Parietal lobe (tissue), 2 donors: ENCODE measurements at places on chromosomes 1 and 21. TPM values are rescaled to one million over a fixed set of nuclear protein-coding genes. Genes with fewer than 3 reads are reported as not detected.

CLCA1 gene
- not detected for total RNA-seq

BATF3 gene
- 5.3 TPM for total RNA-seq

SH3BGR gene
- 2.8 TPM for total RNA-seq

RNF223 gene
- total RNA-seq: not detected

CAMK2N1 gene
- 65.7 TPM for total RNA-seq

KIF2C gene
- 6.3 TPM for total RNA-seq

PTPRF gene
- 73.2 TPM for total RNA-seq

SHISA4 gene
- 15.7 TPM for total RNA-seq

TRIM67 gene
- 61.7 TPM for total RNA-seq

DMRTA2 gene
- total RNA-seq: 5.3 TPM

HTR6 gene
- total RNA-seq: 0.31 TPM

OPRD1 gene
- total RNA-seq: 0.31 TPM

MPZ gene
- total RNA-seq: 2.2 TPM

HAPLN2 gene
- total RNA-seq: 1.3 TPM

RIMKLA gene
- total RNA-seq: 32.6 TPM

FAAH gene
- total RNA-seq: 36.0 TPM

PDZK1 gene
- 0.31 TPM for total RNA-seq

NRIP1 gene
- total RNA-seq: 77.9 TPM

LCE1B gene
- total RNA-seq: not detected

S100A3 gene
- total RNA-seq: not detected

INKA2 gene
- 2.8 TPM for total RNA-seq

TEDDM1 gene
- not detected for total RNA-seq

TCP10L gene
- total RNA-seq: 3.4 TPM

TMEM82 gene
- not detected for total RNA-seq

ASCL5 gene
- not detected for total RNA-seq

PRPF38A gene
- 22.8 TPM for total RNA-seq

FAM72C gene
- 0.31 TPM for total RNA-seq

TCHHL1 gene
- total RNA-seq: not detected

PKP1 gene
- total RNA-seq: not detected

FCRLA gene
- total RNA-seq: not detected

ARTN gene
- total RNA-seq: 0.31 TPM

ADAM15 gene
- total RNA-seq: 27.9 TPM

ETV3L gene
- not detected for total RNA-seq

TRPM2 gene
- total RNA-seq: 2.8 TPM

PGLYRP3 gene
- total RNA-seq: not detected

HLX gene
- total RNA-seq: 0.63 TPM

UBE2U gene
- total RNA-seq: not detected
